Stimulated activated CD4-positive, alpha-beta T cell treated with anti-CD3 and anti-CD28 coated beads, Interleukin-1b, Interleukin-23, amount 100 ng/mL, for 24 hours (primary cell): ENCODE measurements at places on chromosomes 16 and 17.

GRCh38 chr17:17091276-17091675 is 49.0 kb downstream of the MPRIP start:
- no peak for DNase-seq

DNA sequence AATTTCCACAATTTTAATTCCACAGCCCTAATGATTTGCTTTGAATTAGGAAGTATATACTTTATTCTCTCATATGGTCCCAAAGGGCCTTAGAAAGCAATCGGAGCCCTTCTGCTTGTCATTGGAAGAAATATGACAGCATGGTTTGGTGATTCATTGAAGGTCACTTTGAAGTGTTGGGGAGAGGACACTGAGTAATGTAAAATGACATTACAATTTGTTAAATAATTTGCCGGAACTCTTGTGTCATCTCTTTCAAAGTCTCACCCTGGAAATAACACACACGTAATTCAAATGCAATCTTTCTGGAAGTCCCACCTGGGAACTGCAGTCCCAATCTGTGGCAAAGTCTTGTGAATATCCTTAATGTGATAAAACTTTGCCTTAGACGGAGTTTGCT is 59.8 kb downstream of the BMERB1 start:
- no peak for DNase-seq

GRCh38 chr17:63611354-63611753 is 10.7 kb downstream of the TACO1 start:
- no peak for DNase-seq

DNA sequence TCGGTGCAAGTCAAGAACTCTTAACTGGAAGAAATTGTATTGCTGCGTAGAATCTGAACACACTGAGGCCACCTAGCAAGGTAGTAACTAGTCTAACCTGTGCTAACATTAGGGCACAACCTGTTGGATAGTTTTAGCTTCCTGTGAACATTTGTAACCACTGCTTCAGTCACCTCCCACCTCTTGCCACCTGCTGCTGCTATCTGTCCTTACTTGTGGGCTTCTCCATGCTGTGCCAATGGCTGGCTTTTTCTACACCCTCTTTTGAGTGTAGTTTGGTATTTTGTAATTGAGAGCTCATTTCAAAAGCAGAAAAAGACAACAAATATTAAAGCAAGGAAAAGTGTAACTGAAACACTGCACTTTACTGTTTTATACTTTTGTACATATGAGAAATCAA is 7.7 kb upstream of the RASL10B start:
- no peak for DNase-seq

GRCh38 chr16:86222965-86223551 is 287.3 kb upstream of the FOXF1 start:
- no peak for DNase-seq
